ENCODE measurements at places on chromosomes 7 and 10.

GRCh38 chr10:77043420-77043763 lies 594.2 kb downstream of the KCNMA1 start:
- DNase-seq = no peak

DNA sequence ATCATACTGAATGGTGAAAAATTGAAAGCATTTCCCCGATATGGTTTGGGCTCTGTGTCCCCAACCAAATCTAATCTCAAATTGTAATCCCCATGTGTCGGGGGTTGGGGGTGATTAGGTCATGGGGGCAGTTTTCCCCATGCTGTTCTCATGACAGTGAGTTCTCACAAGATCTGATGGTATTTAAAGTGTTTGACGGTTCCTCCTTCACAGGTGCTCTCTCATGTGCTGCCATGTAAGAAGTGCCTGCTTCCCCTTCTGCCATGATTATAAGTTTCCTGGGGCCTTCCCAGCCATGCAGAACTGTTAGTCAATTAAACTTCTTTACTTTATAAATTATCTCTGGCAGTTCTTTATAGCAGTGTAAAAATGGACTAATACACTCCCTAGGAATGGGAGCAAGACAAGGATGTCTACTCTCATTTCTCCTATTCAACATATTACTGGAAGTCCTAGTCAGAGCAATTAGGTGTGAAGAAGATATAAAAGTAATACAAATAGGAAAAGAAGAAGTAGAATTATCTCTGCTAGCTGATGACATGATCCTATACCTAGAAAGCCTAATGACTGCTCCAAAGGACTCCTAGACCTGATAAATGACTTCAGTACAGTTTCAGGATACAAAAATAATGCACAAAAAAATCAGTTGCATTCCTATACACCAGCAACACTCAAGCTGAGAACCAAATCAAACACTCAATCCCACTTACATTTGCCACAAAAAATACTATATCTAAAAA lies 260.6 kb downstream of the RNLS start:
- no peak for DNase-seq

GRCh38 chr10:4082861-4083260 lies 297.9 kb upstream of the KLF6 start:
- no peak for DNase-seq

GRCh38 chr10:60739558-60739957 lies 38.7 kb upstream of the CDK1 start:
- DNase-seq = no peak

- DNase-seq = no peak
Observed at GRCh38 chr10:13871011-13871410, 284.2 kb downstream of the PRPF18 start.

Measured in left kidney (tissue), 8 donors.